Stimulated activated naive CD8-positive, alpha-beta T cell treated with anti-CD3 and anti-CD28 coated beads, Interleukin-15, amount 100 ng/mL, for 72 hours (primary cell): ENCODE measurements at places on chromosomes 13 and 19.

DNA sequence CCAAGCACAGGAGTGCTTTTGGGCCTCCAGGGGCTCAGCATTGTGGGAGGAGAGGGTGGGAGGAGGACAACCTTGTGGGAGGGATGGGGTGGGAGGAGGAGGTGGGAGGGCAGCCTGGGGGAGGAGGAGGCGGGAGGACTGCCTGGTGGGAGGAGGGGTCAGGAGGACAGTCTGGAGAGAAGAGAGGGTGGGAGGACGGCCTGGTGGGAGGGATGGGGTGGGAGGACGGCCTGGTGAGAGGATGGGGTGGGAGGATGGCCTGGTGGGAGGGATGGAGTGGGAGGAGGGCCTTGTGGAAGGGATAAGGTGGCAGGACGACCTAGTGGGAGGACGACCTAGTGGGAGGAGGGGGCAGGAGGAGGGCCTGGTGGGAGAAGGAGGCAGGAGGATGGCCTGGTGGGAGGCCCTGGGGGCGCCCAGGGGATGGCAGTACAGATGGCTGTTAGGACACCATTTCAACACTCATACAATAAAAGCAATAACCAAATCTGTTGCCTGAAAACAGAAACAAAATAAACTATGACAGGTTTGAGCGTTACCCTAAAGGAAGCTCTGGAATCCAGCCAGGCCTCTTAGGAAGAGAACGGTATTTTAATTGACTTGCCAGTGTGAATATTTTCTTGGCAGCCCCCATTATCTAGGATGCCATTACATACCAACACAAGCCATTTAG, 63.7 kb downstream of the CRYL1 start:
- DNase-seq = no peak

- peak; percentile 60 for DNase-seq
Observed at GRCh38 chr19:7751157-7751783, 3.9 kb upstream of the CD209 start.

DNA sequence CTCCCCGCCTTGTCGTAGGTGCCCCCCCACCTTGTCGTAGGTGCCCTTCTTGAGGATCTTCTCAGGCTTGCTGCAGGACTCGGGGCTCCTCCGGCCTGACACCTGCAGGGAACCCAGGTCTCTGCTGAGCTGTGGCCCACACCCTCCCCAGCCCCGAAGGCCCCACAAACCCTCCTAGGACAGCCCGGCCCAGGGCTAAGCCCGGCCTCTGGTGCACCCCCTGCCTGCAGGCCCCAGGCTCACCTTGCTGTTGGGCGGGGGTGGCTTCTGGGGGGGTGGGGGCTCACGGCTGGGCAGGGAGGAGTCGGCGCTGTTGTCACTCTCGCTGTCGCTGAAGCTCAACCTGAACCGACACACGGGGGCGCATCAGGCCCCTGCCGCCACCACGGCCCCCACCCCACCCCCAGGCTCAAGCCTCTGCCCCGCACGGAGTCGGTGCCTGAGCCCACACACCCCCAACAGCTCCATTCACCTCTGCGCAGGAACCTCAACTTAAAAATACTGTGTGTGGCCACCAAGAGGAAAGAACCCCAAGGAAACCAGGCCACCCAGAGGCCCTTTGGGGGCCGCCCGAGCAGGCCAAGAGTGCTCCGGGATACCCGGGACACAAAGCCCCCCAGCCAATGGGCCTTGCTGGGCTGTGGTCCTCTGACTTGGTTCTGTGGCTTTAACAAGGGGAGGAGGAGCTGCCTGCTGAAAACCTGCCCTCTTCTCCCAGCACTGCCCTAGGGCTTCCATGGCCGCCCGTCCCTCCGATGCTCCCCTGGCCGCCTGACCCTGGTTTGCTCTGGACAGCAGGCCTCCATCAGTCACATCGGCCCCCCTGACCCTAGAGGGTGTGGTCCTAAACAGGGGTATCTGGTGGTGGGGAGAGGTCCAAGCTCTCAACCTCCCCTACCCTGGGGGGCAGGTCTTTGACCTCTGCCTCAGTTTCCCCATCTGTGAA, 65.8 kb downstream of the MLLT1 start:
- no peak for DNase-seq

- DNase-seq = no peak
Observed at GRCh38 chr19:48354332-48354992, 9.3 kb downstream of the TMEM143 start.

DNA sequence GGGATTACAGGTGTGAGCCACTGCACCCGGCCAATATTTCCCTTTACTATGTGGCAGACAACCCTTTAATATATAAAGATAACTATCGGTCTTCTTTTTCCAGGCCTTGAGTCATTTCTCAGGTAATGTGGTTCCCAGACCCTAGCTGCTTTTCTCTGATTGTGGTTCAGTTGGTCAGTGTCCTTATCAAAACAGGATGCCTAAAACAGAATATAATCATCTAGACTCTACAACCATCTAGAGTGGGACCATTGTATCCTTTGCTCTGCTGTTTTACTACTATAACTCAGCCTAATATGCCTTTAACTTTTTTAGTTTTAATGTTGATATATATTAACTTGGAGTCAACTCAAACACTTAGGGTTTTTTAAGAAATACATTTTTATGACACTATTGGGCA, 30.0 kb upstream of the HMGB1 start:
- DNase-seq = no peak

DNA sequence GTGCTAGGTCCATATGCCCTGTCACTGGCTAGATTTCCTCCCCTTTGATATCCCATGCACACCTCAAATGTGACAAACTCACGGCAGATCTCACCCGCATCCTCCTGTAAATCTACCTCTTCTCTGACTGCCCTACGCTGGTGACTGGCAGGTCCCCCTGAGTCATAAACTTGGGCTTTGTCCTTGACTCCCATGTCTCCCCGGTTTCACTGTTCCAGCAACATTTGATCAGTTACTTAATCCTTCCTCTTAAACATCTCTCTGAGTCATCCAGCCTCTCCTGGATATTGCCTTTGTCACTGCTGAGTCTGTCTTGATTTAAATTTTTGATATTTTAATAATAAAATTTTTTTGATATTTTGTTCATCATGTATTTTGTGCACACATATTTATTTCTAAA, 26.5 kb downstream of the FAM216B start:
- no peak for DNase-seq
